Fibroblast of villous mesenchyme (primary cell): ENCODE measurements at places on chromosomes 12 and 14.
A peak's percentile ranks its signal among the peaks of the same experiment; 100 is the strongest.

DNA sequence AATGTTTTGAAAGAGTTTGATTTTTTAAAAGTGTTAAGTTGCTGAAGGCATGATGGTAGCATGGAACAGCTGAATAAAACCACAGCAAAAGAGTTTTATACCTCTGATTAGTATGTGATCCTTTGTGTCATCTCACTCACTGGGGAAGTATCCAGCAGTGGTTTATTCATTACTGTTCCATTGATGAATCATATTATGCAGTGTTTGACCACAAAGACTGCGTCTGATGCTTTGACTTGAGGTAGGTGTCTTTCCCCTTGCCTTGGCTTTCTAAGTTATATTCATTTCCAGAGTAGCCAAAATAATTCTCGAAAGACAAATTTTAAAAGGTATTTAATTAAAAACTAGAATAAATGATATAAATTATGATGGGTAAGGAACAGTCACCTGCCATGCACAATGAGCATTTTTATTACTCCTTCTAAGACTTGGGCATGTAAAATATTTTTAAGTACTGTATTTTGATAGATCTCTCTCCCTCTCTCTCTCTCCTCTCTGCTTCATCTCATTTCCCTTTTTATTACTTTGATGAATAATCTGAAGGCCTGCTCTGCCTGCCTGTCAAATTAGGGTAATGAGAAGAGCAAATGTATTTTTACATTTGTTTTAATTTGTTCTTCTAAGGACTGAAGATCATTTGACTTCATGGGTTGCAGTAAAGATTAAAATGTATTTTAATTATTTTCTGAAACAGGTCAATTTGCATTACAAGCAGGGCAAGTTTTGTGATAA, 164.9 kb downstream of the NAV3 start:
- peak; percentile 53 for DNase-seq

DNA sequence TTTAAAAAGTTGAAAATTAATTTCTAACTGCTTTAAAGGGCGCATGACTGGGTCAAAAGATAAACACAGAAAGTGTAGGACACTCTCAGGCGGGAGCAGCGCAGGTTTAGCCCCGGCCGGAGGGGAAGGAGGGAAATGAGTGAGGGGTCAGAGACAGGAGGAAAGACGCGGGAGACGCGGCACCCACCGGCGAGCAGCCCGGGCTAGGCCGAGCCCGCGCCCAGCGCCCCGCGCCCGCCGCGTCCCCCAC, 591 bp downstream of the GXYLT1 start:
- no peak for DNase-seq

DNA sequence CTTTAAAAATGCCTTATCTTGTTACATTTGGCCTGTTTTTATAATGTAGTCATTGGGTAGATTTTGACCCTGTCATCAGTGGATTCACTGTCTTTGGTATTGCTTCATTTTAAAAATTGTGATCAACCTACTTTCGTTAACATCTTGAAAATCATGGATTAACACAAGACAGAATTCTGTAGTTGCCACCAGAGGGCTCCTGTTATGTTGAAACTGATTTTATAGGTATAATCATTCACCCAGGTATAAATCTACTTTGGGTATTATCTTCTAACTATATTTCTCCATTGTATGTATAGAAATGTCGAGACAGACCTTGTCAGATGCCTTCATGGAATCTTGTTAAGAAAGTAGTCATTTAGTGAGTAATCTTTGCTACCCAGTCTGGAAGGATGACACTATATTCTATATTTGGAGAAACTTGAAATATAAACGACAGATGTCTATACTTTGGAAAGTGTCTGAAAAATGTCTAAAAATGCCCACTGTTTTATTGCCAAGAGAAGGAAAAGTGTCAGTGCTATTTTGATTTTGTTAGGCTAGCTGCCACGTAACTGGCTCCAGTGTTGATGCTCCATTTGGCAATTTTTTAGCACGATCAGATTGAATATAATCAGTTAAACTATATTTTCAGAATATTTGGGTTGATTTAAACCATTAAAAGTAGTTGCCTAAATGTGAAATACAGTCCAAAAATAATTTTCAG, 129.4 kb downstream of the PELI2 start:
- peak; percentile 47 for DNase-seq

DNA sequence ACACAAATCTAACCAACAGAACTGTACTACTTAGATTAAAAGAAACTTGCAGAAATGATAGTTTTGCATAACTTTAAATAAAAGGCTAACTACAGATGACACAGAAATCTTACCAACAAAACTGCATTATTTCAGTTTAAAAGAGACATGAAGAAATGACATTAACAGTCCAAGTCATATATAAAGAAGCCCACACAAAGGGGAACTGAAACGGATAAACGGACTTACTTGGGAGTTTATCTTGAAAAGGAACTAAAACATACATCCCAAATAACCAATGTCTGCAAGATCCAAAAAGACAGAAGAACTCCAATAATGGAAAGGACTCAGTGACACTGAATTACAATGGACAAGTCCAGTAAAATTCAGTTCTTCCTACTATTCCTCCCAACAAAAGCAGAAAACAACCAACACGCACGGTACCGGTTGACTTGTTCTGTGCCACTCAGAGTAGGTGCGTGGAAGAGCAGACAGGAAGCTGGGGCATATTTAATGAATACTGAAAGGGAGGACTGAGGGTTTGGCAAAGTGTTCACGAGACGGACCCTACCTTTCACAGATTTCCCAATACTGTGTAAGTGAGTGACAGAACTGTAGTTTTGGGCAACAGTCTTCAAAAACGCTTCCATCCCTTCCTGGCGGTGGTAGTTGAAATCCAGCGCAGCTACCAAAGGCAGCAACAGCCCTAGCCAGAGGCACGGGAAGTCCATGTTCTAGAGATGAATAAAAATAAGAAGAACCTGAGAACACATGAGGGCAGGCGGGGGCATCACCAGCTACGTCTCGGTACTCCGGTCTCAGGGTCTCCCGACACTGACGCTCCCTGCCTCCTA, 627 bp downstream of the CPM start:
- peak; percentile 18 for DNase-seq

GRCh38 chr12:20260851-20261250, 107.5 kb upstream of the PDE3A start:
- DNase-seq, result no peak

DNA sequence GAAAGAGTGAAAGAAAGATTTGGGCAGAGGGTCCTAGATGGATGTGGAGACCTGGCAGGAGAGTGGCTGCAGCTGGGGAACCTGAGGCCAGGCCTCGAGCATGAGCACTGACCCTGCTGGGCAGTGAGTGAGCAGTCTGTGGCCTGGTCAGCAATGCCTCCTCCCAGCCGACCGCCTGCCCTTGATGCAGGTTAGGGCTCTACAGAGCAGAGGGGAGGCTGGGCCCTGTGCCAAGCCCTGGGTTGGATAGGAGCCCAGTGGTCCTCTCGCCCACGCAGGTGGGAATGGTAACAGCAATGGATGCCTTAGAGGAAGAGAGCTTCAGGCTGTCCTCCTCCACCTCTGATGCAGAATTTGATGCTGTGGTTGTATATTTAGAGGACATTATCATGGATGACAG, 59.8 kb downstream of the RAB35 start:
- DNase-seq, result no peak

DNA sequence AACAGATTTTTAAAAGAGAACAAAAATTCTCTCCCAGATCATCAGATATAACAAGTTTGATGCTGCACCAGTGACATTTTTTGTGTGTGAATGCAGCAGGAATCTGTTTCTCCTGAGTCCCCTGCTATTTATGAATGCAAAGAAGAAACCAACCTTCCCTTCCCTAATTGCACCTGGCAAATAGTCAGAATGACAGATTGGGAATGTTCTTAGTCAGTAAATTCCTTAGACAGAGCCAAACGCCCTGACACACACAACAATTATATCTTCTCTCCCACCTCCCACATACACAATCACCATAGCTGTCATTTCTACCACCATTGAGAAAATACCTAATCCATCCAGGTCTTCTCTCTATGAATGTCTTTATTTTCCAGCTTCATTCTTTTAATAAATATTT, 174.4 kb downstream of the ALG10B start:
- no peak for DNase-seq

- no peak for DNase-seq
These were observed 171.2 kb upstream of the CDKN3 start for GRCh38 chr14:54225457-54226060.
